ENCODE measurements at places on chromosomes 11 and 22.

GRCh38 chr11:94219771-94220170 lies 84.6 kb upstream of the IZUMO1R start:
- DNase-seq: no peak

- DNase-seq: no peak
Observed at GRCh38 chr22:21984793-21985192, 2.2 kb upstream of the TOP3B start.

DNA sequence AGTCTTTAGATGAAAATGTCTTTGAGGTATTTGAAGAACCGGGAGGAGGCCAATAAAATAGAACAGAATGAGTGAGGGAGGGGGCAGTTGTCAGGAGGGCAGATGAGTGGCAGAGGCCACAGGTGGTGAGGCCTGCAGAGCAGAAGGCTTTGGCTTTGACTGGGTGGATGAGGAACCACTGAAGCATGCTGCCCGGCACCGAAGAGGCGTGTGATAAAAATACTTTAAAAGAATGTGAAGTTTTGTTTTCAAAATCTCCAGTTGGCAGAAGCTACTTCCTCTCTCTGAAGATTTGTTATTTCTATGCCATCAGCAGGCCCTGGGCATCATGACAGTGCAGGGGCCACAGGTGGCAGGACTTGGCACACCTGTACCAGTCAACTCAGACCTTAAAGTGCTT lies 6.3 kb downstream of the MS4A12 start:
- DNase-seq: no peak

GRCh38 chr11:91563176-91563575 lies 661.4 kb upstream of the FAT3 start:
- no peak for DNase-seq

GRCh38 chr11:69515271-69516245 lies 34.1 kb downstream of the LINC01488 start:
- DNase-seq: no peak

GRCh38 chr11:68583041-68583446 lies 101.3 kb upstream of the GAL start:
- DNase-seq: no peak

GRCh38 chr11:125410091-125410490 lies 86.0 kb downstream of the FEZ1 start:
- DNase-seq: no peak

DNA sequence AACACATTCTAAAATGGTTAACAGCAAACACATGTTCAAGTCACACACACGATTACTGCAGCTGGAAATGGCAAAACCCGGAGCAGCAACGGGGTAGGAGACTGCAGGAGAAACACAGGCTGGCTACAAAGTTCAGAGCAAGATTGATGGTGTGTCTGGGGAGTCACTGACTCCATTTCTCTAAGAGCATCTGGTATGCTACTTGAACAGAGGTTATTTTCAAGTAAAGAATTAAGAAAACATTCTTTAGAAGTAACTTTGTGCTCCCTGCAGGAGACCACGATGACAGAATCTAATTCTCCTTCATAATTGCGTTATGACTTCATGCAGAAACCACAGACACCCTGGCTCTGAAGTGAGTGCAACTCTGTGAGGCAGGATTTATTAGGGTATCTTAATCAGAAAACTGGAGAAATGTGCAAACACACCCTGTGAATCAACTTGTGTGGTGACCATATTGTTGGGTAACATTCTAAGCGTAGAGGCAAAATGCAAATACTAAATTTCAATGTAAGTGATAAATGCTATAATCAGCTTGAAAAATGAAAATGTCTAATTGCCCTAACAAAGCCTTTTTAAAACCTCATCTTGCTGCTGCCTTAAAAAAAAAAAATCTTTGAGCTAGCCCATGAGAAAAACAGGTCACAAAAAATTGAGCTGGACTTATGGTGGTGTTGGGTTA lies 303.0 kb downstream of the CADM1 start:
- no peak for DNase-seq

- no peak for DNase-seq
Observed at GRCh38 chr11:27600656-27601055, 94.1 kb upstream of the LIN7C start.

DNA sequence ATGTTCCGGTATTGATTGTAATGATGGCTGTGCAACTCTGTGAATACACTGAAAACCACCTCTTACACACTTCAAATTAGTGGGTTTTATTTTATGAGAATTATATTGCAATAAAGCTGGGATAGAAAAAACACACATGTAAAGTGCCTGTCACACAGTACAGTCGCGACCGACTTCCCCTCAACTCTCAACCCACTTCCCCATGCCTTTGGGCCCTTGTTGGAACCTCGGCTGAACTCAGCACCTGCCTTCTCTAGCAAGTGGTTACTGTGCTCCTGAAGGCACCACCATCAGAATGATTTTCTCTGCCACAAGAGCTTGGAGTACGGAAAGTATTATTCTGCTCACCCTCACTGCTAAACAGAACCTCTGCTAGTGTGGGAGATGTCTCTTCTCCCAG lies 13.5 kb downstream of the KCNJ1 start:
- no peak for DNase-seq

- DNase-seq: no peak
Observed at GRCh38 chr22:44403166-44403565, 90.4 kb upstream of the SHISAL1 start.

- no peak for DNase-seq
Observed at GRCh38 chr11:122701143-122701542, 45.6 kb downstream of the UBASH3B start.

GRCh38 chr22:30129636-30130035 lies 49.4 kb downstream of the HORMAD2 start:
- no peak for DNase-seq

GRCh38 chr11:35548925-35549561 lies 23.6 kb upstream of the PAMR1 start:
- no peak for DNase-seq

GRCh38 chr11:103183981-103184611 lies 74.9 kb downstream of the DYNC2H1 start:
- no peak for DNase-seq

DNA sequence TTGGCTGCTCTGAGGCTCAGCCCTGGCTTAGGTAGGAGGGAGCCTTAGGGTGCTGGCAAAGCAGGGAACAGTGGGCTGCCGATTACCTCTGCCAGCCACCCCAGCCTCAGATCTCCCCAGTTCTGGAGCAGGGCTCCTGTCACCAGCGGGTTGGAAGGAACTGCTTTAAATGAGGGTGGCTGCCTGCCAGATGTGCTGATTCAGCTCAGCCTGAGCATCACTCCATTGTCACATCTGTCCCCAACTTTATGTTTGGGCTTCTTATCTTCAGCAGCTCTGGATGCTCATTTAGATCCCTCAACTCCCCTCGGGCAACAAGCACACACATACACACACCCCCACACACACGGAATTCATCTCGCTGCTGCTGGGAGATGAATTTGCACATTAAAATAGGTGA lies 16.9 kb upstream of the ANKK1 start:
- DNase-seq: no peak

GRCh38 chr11:123427405-123427804 lies 2.7 kb upstream of the GRAMD1B start:
- DNase-seq: no peak

DNA sequence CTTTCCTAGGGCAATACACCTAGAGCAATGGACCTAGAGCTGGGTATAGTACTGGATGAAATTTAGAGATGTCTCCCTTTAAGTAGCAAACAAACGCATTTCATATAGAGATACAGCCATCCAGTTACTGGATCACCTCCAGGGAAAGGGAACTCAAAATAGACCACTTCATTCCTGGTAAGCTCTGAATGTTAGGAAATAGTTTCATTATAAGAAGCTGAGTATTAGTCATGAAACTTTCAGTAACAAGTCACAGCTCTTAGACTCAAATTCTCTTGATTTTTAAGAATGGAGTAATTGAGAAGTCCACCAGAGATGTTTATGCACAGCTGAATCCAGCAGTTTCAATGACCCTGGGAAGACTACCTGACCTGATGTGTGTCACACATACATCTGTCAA lies 221.9 kb downstream of the FAM76B start:
- no peak for DNase-seq

DNA sequence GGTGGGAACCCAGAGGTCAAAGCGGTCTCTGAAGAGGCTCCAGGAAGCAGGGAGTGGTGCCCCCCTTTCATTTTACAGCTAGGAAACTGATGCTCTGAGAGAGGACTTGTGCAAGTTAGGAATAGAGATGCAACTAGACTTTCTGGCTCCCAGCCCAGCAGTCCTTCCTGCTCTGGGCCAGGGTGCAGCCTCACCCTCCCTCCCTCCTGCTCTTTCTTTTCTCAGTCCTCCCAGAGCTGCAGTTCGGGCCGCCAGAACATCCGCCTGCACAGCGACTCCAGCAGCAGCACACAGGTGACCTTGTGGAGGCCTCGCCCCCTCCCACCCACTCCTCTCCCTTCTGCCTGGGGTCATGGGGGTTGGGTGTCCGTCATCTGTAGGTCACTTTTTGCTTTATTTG lies 51.5 kb downstream of the LHFPL7 start:
- no peak for DNase-seq

- DNase-seq: no peak
Observed at GRCh38 chr11:108239076-108239475, 16.2 kb downstream of the ATM start.

DNA sequence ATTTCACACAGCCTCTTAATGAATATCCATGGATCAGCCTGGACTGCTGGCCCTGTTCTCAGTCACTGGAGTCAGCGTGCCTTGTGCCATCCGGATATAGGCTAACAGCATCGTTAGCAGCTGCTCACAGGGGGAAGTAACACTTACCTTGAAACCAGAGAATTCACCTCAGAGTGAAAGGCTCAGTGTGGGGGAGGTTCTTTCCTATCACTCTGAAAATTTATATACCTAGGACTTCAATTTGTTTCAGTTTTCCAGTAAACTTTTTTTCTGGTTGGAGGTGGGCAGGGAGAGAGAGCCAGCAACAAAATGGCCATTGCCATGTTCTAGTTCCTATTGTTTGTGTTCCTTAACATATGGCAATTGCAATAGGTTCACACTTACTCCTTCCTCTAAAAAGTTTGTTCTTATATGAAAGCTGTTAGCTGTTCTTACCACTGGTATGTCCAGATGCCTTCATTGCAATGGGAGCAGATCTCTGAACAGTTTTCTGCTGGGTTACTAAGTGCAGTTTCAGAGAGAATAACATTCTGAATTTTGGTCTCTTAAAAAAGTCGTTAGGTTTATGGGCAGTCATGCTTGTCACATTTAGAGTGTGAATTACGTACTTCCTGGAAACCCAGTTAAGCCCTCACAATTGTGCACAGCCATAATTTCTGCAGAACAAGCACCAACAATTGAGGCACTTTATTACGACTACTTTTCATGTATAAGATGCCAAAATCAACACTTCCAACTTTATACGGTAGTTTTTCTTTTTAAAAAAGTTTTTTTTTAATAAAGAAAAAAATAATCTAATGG lies 247.6 kb downstream of the CADM1 start:
- no peak for DNase-seq

GRCh38 chr11:101035872-101036271 lies 93.7 kb downstream of the PGR start:
- no peak for DNase-seq

DNA sequence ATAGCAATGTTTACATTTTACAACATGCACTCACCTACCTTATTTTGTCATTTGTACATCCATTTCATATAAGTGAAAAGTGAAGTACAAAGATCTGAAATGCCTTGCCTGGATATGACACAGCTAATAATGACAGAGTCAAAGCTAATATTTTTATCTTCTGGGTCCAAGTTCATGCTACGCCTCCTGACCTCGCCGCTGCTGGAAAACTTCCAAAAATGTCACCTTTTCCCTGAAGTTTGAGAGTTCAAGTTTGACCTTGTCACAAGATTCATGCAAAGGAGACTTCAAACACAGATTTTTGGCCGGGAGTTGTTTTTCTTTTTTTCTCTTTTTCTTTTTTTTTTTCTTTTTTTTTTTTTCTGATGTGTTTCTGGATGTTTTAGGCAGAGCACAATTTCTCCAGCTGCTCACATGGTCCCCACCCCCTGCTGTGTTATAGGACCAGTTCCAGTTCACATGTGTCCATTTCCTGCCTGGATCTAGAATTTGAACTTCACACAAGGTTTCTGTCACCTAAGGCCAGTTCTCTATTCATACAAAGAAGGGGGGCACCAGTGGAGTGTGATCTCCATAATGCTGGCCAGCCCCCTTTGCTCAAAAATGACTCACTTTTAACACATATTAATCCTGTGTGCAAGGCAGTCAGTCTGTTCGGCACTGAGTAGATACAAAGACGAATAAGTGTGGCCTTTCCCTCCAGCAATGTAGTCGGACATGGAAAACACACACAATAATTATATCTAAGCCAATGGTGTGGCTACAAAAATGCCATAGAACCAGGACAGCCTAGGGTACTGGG lies 546.8 kb downstream of the BUD13 start:
- DNase-seq: no peak

GRCh38 chr11:122439866-122440810 lies 215.4 kb upstream of the UBASH3B start:
- peak; percentile 26 for DNase-seq

GRCh38 chr11:79431535-79431934 lies 9.3 kb downstream of the TENM4 start:
- no peak for DNase-seq

DNA sequence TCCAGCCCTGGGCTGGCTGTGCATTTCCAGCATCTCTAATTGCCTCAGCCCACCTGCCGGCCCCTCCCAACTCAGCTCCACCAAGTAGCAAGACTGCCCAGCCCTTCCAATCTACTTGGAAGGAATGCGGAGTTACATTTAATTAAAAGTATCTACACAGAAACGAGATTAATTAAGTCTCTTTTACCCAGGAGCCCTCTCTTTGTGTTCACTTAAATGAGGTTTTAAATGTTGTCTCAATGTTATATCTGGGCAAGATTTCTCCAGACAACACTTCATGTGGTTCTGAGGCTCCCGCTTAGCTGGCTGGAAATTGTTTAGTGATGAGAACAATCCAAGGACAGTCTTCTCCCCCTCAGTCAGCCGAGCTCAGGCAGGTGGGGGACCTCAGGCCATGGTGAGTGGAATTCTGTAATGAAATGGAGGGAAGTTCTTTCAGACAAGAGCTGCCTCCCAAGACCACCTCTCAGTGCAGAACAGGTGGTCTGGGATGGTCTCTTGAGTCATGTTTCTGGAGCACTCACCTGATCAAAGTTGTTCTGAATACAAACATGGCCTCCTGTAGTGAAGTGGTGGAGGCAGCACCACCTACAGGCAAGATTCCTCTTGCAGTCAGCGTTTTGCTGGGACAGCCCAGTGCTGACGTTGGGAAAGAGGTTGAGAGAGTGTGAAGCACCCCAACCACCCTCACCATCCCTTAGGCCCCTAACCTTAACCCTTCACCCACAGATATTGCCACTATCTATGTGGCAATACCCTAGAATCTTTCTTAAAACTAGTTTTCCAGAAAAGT lies 371.6 kb downstream of the CADM1 start:
- no peak for DNase-seq

All from amygdala (tissue), 56 donors.